ENCODE measurements at places on chromosomes 5 and 9.

DNA sequence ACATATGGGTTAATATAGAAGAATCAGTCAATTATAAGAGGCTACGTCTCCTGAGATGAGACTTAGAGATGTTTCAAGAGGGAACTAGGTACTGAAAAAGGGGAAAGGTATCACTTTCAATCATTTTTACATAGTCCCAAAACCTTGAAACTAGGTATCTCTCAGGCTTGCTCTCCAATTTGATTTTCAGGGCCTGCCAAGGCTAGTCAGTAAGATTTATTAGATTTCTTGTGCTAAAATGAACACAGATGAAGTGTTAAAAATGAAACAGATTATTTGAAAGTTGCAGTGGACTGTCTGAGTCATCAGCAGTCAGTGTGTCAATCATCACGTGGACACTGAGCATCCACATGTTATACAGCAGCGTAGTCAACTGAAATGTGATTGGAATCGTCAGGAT is 591.1 kb downstream of the DTWD2 start:
- DNase-seq: no peak

DNA sequence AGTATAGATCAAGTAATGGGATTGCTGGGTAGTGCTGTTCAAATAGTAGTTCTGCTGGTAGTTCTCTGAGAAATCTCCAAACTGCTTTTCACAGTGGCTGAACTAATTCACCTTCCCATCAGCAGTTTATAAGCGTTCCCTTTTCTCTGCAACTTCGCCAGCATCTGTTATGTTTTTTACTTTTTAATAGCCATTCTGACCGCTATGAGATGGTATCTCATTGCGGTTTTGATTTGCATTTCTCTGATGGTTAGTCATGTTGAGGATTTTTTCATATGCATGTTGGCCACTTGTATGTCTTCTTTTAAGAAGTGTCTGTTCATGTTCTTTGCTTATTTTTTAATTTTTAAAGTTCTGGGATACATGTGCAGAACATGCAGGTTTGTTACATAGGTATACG is 279.2 kb upstream of the NREP start:
- no peak for DNase-seq

DNA sequence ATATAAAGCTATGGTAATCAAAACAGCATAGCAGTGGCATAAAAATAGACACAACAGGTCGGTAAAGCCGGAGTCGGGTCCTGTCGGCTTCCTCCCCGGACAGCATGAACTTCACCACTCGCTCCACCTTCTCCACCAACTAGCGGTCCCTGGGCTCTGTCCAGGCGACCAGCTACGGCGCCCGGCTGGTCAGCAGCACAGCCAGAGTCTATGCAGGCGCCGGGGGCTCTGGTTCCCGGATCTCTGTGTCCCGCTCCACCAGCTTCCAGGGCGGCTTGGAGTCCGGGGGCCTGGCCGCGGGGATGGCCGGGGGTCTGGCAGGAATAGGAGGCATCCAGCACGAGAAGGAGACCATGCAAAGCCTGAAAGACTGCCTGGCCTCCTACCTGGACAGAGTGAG is 124.0 kb downstream of the CSNK1G3 start:
- DNase-seq: no peak

GRCh38 chr9:125878164-125878631 is 131.0 kb downstream of the PBX3 start:
- no peak for DNase-seq

GRCh38 chr5:95863383-95863757 is 40.8 kb upstream of the GLRX start:
- peak; percentile 78 for DNase-seq

GRCh38 chr5:52703321-52703720 is 84.4 kb upstream of the ITGA1 start:
- no peak for DNase-seq

DNA sequence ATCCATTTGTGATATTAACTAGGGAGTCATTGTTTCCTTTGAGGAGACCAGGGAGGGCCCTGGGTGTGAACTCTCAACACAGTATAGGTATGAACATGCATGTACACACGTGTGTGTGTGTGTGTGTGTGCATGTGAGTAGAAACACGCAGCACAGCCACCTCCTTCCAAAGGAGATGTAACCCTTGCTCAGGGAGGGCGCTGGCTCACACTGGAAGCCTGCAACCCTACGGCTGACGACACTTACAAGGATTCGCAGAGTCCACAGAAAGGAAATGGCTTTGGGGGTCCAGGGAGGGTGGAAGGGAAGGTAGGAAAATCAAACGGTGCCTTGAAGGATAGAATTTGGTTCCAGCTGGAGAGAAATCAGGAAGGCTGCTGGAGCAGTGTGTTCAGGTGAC is 21.9 kb downstream of the TRIP13 start:
- DNase-seq: no peak

GRCh38 chr5:126806-127205 is 34.8 kb downstream of the PLEKHG4B start:
- DNase-seq: no peak

GRCh38 chr5:175520873-175521272 is 42.5 kb downstream of the SFXN1 start:
- DNase-seq: no peak

DNA sequence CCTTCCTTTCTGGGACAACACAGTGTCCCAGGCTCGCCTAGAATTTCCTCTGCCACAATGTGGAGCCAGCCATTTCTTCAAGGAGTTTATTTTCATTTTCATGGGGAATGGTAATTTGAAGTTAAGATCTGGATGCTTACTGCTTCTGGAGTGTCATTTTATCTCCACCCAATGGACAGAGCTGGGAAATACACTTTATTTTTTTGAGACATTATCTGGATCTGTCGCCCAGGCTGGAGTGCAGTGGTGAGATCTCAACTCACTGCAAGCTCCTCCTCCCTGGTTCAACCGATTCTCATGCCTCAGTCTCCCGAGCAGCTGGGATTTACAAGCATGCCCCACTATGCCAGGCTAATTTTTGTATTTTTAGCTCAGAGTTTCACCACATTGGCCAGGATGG is 12.7 kb upstream of the THG1L start:
- DNase-seq: peak; percentile 75

DNA sequence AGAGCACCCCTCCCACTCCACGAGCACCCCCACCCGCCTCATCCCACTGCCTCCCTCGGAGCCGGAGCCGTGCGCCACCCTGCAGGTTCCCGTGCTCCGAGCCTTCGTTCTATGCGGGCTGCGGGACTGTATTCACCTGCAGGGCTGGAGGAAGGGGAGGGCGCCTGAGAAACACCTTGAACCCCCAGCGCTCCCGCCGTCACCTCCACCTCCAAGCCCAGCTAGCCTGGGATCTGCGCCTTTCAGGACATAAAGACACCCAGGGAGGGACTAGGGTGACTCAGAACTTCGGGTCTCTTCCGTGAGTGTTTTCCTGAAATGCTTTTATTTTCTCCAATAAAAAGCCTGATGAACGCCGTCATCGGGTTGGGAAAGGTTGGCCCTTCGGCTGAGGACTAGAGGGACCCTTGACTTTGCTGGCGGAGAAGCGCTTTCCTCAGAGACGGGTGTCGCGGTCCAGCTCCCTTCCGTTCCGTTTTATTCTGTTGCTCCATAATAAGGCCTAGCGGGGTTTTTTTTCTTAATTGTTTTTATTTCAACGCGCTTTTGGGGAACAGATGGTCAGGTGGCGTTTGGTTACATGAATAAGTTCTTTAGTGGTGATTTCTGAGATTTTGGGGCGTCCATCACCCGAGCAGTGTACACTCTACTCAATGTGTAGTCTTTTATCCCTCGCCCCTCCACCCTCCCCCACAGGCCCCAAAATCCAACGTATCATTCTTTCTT is 4.6 kb downstream of the TLX3 start:
- peak; percentile 16 for DNase-seq

DNA sequence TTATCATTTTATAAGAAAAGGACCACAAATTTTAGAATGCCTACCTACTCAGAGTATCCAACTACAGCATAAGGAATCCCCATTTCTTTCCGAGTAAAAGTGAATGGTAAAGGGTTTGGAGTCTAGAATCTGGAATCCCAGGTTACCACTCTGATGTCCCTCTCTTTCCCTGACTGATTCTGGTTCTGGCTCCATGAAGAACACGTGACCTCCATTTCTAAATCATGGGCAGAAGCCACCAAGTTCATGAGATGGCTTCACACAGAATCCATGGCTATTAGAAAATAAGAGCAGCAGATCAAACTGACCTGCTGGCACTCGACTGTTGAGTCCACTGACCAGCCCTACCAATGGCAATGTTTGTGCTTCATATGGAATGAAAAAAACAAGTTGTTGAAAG is 40.7 kb downstream of the PFDN1 start:
- no peak for DNase-seq

DNA sequence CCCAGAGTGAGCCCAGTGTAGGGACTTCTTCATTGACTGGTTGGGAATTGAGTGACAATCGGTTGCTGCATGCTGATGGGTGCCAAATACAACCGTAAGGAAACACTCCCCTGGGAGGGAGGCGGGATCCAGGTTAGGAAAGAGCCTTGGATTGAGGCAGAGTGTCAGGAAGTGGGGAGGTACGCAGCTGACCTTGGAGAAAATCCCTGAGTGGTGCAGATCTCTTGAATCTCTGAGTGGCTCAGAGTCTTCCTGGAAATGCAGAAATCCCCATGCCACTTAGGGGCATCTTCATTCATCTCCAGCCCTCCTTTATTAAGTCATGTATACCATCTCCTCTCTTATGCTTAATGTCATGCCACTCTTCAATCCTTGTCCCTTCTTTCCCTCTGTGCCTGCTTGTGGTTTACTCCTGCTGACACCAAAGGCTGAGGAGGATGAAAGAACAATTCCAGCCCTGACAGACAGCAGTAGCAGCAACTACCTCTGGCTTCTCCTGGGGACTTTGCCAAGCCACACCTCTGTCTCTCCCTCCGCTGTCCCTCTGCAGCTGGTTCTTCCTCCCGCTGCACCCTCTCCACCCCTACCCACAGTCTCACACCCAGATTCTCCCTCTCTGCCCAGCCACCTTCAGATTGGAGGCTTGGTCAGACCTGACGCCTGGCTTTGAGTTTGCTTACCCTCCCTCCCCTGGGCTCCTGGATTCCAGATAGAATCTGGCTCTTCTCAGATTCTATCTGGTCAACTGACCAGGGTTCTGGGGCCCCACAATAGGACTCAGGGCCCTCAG is 14.1 kb upstream of the LCP2 start:
- DNase-seq: no peak

- DNase-seq: peak; percentile 66
Observed at GRCh38 chr9:96858018-96858573, 3.8 kb upstream of the ZNF782 start.

DNA sequence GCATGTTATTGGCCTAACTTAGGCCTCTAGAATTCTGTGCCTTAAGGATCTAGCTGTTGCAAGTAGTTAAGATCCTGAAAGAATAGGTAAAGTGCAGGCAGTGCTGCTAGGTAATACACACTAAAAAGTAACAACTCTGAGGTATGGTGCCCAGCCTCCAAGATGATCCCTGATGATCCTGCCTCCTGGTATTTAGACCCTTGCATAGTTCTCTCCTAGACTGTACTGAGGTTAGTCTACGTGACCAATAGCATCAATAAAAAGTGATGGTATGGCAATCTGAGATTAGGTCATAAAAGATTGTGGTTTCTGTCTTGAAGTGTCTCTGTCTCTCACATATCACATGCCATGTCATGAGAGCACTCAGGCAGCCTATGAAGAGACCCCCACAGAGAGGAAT is 9.2 kb downstream of the TSTD2 start:
- DNase-seq: no peak

DNA sequence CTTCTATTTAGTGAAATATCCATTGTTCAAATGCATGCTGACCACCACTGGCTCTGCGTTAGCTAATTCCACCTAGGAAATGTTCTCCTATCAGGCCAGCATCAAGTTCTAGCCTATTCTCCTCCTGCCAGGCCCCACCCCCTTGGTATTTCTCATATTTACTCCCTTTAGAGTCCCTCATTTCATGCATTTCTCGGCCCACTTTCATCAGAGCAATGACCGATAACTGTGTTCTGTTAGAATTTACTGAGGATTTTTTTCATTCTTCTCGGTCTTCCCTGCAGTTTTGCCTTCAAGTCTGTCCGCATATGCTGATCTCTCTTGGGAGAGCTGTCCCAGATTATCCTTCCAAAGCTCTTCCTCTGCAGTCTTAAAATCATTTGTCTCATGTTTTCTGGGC is 143.4 kb downstream of the GOLPH3 start:
- no peak for DNase-seq

DNA sequence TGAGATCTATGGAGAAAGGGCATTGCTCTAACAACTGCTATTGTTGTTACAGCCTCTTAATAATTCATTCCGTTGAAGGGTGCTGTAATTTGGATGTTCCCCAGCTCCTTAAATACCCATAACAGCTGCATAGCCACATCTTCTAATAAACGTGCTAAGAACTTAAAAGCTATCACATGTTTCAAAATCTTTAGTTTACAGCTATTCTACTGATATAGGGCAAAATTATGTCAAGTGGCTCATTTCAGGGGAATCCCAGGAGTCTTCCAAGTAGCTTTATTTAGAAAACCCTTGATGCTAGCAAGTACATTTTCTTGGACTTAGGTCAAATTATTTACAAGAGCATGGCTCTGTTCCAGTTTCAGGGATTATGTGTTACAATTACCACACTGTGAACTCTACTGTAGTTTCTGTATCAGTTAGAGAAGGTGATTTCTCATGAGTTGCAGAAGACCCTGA is 990.4 kb upstream of the ACO1 start:
- peak; percentile 50 for DNase-seq

GRCh38 chr5:11646141-11646540 is 258.1 kb downstream of the CTNND2 start:
- DNase-seq: no peak

DNA sequence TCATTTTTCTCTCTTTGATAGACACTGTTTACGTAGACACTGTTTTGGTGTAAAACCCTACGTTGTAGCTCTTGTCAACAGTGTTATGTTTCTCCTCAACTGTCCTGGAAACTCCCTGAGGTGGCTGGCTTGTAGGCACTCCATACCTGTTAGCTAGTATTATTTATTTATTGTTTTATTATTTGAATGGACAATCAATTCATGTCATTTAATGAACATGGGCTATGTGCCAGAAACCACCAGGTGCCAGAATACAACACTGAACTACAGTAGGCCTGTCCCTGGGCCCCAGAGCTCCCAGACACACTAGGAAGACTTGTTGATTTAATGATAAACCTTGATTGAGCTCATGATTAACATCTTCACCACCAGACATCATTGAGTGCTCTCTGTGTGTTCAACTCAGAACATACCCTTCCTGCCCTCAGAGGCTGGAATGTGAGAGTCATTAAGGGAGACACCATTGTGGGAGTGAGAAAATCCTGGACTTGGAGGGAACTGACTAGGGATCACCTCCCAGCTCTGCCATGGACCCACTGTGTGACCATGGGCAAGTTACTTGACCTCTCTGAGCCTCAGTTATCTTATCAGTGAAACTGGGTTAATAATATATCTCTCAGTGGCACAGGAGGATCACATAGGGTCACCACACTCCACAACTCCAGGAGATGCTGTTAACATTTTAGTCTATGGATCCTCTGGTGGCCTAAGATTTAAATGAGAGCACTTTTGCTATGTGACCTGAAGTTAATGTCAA is 19.2 kb downstream of the IRF1 start:
- DNase-seq: peak; percentile 19

- DNase-seq: no peak
Observed at GRCh38 chr9:2257248-2257929, 242.2 kb downstream of the SMARCA2 start.

- no peak for DNase-seq
Observed at GRCh38 chr5:80266566-80266965, 10.7 kb upstream of the SERINC5 start.

All from mesenchymal stem cell (in vitro differentiated cells and primary cell).